ENCODE measurements at places on chromosomes 16 and 17.

DNA sequence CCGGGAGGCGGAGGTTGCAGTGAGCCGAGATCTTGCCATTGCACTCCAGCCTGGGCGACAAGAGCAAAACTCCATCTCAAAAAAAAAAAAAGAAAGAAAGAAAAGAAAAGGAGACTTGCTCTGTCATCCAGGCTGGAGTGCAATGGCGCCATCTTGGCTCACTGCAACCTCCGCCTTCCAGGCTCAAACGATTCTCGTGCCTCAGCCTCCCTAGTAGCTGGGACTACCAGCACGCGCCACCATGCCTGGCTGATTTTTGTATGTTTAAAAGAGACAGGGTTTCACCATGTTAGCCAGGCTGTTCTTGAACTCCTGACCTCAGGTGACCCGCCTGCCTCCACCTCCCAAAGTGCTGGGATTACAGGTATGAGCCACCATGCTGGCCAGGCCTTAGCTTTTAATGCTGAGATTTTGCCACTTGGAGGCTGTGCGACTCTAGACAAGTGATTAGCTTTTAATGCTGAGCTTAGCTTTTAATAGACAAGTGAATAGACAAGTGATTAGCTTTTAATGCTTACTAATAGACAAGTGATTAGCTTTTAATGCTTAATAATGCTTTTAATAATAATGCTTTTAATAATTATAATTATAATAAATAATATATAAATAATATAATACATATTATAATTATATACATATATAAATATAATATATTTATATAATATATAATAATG is 9.6 kb downstream of the LDAF1 start:
- no peak for DNase-seq

GRCh38 chr17:37828651-37829124 is 83.8 kb upstream of the HNF1B start:
- no peak for DNase-seq

DNA sequence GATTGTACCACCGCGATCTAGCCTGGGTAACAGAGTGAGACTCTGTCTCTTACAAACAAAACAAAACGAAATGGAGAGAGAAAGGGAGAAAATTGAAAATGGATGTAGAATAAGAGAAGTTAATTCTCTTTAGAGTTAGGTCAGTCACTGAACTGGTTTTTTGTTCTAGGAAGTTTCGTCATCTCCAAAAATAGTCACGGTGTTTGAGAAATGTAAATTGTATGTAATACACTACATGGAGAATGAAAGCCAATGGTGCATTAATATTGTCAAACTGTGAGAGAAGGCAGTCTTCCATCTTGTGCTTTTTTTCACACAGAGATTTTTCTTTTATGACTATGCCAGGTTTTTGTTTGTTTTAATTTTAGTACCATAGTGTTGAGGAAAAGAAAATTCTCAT is 145.9 kb downstream of the BCAS3 start:
- DNase-seq, result no peak

- DNase-seq, result no peak
Measured at GRCh38 chr17:45284176-45285140, 22.6 kb upstream of the SPATA32 start.
